ENCODE measurements at places on chromosomes 11 and 22.
A peak's percentile ranks its signal among the peaks of the same experiment; 100 is the strongest.

DNA sequence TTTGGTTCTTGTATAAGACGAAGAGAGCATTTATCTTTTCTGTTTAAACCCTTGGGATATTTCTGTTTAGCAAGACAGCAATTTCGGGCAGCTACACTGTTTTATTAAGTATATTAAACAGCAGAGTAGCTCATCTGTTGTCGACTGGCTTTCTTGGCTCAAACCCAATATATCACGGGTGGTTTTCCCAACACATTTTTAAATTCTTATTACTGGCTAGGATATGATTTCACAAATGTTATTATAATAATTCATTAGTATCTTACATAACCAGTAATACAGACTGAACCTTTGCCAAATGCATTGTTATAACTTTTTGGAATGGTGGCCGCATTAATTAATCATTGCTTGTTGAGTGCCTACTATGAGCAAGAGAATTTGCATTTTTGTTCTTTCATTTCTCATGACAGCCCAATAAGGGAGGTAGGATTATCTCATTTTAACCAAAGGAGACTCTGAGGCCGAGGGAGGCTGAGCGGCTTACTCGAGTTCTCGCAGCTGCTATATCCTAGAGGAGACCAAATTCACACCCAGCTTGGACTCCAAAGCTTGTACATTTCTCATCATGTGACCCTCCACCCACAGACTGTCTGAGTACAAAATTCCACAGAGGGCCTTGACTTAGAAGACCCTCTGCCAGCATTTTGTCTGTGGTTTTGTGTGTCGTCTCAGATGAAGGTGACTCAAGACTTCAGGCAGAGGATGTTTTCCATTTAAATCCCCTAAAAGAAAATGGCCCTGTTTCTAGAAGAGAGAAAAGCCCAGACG, 304.9 kb downstream of the NTM start:
- no peak for ATAC-seq

GRCh38 chr11:93686812-93687211, 25.3 kb downstream of the CEP295 start:
- ATAC-seq: no peak

GRCh38 chr11:62770778-62771143, 435 bp upstream of the TAF6L start:
- ATAC-seq: peak; percentile 15

GRCh38 chr11:41866525-41866924, 407.1 kb upstream of the LRRC4C start:
- no peak for ATAC-seq

DNA sequence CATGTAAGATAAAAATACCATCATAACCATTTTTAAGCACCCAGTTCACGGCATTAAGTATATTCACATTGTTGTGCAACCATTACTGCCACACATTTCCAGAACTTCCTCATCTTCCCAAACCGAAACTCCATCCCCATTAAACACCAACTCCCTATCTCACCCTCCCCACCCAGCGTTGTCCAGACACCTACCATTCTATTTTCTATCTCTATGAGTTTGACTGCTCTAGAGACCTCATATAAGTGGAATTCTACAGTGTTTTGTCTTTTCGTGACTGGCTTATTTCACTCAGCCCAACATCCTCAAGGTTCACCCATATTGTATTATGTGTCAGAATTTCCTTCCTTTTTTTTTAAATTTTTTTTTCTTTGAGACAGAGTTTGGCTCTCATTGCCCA, 45.2 kb downstream of the PPFIA1 start:
- ATAC-seq: no peak

- peak; percentile 62 for ATAC-seq
Observed at GRCh38 chr22:44200855-44201550, 20.3 kb downstream of the PARVG start.

- no peak for ATAC-seq
Observed at GRCh38 chr11:40867991-40868632, 591.3 kb downstream of the LRRC4C start.

DNA sequence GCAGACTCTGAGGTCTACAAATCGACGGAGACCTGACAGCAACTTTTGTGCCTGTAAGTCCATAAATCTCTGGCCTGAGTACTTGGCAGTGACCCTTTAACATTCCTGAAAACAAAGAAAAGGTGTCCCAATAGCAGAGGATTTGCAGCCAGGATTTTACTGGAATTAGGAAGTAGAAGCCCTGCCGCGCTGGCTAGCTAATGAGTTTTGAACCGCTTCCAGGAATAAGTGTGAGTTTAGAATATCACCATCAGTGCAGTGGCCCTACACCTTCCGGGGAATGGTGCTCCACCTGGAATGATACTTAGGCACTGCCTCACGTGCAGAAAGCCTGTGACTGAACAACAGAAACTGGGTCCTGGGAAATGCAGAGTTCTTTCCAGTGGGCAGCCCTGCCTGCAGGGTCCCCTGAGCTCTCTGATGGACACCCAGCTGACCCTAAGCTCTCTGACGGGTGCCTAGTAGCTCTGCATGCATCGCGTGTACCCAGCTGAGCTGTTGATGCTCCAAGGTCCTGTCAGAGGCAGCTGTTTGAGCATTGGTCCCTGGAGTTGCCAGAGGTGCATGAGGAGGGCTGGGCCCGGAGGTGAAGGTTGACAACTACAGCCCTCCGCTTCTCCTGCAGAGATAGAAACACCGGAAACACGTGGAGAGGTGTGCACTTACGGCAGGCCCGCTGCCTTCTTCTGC, 380.9 kb downstream of the TBC1D22A start:
- ATAC-seq: no peak

- no peak for ATAC-seq
Observed at GRCh38 chr11:31959716-31960115, 131.2 kb upstream of the RCN1 start.

Measured in motor neuron (in vitro differentiated cells).